Stimulated activated CD4-positive, alpha-beta T cell treated with anti-CD3 and anti-CD28 coated beads, Interleukin-4, amount 100 ng/mL, for 24 hours (primary cell): ENCODE measurements at places on chromosomes 7 and 10.

DNA sequence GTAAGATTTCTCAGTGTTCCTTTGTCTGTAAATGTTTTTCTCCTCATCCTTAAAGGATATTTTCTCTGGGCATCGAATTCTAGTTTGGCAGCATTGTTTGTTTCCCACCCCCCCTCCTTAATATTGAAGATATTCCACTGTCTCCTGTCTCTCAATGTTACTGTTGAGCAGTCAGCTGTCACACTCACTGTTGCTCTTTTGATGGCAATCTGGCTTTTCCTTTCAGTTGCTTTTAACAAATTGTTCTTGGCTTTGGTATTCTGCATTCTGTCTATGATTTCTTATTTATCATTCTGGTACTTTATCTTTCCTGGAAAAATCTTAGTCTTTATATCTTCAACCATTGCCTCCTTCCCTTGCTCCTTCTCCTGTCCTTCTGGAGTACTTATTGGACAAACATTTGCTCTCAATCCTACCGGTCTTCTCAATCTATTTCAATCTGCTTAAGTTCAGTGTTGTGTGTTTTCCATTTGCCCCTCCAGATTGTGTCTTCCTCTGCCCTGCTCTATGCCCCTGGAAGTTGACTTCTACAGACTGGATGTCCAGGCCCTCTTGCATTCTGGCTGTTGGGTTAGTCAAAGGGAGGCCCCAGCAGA is 9.3 kb upstream of the GTPBP4 start:
- DNase-seq, result no peak

DNA sequence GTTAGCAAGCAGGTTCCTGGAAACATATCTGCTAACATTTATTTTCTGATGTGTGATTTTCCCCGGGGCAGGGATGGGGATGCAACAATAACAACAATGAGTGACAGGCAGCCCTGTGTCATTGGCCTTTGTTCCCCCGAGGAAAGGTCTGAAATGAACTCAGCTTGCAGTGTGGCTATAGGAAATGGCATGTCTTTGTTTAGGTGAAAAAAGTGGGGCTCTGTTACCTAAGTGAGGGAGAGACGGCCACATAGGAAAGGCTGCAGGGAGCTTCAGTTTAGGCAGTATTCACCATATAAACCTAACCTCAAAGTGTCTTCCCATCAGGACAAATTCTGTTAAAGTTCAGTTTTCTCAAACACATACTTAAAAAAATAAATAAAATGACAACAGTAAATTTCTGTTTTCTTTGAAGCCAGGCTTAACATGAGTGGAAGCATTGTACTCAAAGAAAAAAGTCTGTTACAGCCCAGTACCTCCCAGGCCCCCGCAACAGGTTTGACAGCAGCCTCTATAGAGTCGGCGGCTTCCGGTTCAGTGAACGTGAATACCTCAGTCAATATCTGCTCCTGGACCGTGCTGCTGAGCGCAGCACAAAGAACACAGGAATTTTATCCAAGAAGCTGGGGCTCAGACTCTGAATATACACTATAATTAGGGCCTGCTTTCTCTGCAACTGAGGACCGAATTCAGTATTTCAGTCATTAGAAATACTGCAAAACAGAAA is 168.3 kb downstream of the GLI3 start:
- no peak for DNase-seq

- no peak for DNase-seq
Observed at GRCh38 chr10:117663750-117664149, 121.2 kb downstream of the EMX2 start.

DNA sequence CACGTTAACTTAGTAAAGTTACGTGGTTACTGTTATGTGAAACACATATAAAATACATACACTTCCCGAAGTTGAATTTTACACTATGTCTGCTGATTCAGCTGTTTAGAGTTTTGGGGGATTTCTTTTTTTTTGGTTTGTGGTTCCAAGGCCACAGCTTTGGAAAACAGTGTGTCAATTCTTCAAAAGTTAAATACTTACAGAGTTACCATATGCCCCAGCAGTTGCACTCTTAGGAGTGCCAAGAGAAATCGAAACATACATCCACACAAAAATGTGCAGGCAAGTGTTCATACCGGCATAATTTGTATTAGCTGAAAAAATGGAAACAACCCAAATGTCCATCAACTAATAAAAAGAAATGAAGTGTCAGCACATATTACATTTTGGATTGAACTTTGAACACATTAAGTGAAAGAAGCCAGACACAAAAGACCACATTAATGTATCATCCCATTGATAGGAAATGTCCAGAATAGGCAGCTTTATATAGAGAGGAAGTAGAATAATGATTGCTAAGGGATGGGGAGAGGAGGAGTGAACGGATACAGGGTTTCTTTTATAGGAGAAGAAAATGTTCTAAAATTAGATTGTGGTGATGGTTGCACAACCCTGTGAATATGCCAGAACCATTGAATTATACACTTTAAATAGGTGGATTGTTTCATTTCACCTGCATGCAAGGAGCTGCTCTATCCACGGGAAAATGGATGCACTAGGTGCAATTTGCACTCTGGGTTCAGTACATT is 17.6 kb downstream of the APBB1IP start:
- DNase-seq, result no peak

DNA sequence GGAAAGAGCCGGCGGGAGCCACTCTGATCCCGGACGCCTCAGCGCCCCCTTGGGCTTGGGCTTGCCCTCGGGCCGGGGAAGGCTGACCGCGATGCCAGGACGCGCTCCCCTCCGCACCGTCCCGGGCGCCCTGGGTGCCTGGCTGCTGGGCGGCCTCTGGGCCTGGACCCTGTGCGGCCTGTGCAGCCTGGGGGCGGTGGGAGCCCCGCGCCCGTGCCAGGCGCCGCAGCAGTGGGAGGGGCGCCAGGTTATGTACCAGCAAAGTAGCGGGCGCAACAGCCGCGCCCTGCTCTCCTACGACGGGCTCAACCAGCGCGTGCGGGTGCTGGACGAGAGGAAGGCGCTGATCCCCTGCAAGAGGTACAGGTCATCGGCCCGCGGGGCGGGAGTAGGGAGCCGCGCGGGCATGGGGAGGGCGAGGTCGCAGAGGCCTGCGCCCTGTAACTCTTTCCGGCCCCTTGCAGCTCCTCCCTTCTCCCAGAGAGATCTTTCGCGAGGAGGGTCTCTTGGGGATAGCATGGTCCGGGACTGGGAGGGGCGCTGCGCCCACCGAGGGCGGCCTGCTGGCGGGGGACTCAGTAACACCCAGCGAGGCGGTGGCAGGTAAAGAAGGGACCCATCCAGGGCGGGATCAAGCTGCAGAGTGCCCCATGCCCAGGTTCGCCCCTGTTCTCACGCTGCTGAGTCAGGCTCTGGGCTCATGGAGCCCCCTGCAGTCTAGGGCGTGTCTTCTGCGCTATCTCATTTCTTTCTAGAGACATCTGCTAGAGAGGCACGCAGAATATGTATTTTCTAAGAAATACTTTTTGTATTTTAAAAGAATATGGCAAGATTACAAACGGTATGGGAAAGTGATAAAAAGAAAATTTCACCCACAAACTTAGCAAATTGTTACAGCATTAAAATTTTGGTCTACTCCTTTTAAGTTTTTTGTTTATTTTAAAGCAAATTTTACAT is 687 bp downstream of the EPDR1 start:
- DNase-seq, result no peak

DNA sequence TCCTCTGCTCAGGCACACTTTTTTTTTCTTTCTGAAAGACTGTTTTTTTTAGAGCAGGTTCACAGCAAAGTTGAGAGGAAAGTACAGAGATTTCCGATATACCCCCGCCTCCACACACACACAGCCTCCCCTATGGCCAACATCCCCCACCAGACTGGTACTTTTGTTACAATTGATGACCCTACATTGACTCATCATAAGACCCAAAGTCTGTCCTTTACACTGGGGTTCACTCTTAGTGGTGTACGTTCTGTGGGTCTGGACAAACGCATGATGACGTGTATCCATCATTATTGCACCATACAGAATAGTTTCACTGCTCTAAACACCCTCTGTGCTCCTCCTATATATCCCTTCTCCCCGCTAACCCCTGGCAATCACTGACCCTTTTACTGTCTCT is 107.7 kb downstream of the RBM20 start:
- no peak for DNase-seq

DNA sequence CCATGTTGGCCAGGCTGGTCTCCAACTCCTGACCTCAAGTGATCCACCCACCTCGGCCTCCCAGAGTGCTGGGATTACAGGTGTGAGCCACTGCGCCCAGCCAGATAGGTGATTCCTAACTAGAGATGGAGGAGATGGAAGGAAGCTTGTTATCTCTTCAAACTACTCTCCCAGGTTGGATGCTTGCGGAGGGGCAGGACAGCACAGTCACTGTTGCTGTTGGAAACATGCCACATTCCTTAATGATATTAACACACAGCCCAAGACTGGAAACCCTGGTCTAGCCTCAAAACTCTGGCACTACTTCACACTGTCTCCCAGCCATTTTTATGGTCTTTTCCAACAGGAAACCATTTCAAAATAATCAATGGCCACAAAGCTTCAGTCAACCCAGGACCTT is 468.8 kb upstream of the NRP1 start:
- DNase-seq, result no peak

DNA sequence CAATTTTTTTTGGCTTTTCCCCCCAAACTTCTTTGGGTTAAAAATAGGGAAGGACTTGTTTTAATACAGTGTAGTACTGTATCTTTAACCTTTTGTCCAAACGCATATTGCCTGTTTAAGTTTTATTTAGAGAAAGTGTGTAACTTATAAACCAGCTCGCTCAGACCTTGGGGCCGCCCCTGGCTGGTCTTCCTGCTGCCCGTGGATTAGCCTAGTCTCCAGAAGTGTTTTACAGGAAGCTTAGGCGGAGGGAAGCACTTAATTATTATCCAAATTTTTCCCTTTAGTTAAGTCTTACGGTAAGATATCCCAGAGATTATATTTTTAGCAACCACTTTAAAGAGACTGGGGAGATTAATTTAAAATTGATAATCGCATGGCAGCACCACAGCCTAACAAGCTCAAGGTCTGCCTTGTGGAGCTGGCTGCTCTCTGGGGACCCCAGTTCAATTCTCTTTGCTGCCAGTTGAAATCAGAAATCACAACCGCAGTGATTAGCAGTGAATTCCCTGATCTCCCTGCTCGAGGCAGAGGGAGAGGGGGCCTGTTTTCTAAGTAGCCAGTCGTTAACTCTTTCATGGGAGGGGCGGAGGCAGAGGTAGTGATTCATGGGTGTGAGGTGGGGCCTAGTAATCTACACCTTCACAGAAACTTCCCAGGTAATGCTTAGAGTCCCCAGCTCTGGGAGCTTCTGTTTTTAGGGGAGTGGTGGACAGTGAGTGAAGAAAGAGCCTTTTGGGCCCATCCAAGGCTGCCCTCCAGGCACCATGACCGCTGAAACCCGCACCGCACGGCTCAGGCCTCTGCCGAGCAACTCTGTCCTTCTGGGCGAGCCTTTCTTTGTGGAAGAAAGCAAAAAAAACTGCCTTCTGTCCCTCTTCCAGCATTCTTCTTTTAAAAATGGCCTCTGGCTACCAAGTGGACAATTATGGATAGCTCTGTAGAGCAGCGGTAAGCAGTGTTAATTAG is 548.7 kb upstream of the GALNT17 start:
- no peak for DNase-seq

DNA sequence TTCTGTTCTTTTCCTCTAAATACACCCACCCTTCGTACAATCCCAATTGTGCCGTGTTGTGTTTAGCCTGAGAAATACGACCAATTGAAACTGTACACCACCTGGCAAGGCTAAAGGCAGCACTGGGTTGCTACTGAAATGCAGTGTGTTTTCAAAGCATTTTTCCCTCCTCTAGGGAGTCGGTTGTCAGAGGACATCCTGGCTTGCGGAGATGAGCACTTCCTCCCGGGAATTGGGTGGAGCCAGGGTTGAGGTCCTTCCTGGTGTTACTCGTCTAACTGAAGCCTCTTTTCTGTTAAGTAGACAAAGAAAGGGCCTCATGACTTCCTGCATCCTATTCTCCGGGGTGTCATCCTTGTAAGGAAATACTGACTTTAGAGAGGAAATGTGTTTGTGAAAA is 133.5 kb downstream of the MTPAP start:
- DNase-seq, result no peak

DNA sequence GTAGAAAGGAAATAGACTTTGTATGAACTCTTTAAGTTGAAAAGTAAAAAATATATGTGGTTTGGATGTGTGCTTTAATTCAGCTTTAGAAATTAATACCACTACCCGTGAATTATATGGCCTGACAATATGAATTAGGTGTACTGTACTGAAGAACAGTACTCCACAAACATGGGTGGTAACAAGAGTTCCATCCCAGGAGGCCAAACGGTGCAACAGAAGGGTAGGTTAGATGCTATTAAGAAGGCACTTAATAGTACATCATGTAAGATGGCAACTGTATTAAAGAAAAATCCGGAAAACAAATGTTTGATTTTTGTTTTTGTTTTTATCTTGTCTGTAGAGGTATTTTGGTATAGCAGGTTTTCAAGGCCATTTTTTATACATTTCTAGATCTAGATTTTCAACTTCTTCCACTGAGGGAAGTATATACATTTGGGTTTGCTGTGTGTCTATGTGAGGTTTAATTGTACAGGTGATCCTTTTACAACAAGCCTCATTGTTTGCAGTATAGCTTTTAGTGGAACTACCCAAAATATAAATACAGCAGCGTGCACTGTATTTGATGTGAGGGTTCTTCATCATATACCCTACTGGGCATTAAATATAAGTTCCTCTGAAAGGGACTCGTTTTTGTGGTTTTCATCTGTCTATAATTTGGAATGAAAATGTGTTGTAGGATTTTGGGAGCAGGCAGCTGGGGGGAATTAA is 115.7 kb downstream of the SVOPL start:
- DNase-seq, result no peak

DNA sequence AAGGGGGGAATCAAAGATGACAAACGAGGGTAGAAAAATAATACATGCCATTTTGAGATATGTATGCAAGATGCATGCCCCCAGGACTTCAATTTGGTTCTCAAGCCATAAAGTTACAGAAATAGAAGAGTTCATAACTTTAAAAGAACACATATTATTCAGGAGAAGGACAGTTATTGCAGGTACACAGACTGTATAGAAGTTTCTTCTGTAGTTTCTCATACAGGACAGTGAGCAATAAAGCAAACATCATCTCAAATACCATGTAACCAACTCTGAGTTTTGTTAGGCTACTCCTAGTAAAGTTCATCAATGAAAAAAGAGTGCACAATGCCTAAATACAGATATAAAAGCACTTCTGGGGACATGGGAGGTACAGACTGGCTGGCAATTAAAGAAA is 226.6 kb downstream of the RELN start:
- no peak for DNase-seq

GRCh38 chr7:78514634-78515033 is 716.1 kb downstream of the PHTF2 start:
- no peak for DNase-seq

- DNase-seq, result no peak
Observed at GRCh38 chr7:92988941-92989545, 128.7 kb downstream of the SAMD9 start.

DNA sequence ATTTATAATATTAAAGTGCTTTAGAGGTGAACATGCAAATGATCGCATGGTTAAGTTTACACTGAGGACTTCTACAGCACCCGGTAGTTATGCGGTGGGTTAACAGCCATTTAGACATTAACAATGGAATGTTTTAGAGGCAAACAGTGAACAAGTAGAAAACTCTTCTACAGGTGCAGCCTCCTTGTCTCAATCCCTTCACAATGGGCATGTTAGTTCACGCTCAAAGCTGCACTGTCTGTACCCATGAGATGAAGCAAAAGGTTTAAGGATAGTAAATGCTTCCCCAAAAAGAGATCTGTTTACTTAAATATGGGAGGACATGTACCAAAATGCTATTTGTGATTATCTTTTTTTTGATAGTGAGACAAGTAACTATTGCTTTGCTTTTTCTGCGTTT is 25.1 kb downstream of the PUS7 start:
- DNase-seq, result no peak
